Right cardiac atrium (tissue), 5 donors: ENCODE measurements at places on chromosomes 13 and 19.

DNA sequence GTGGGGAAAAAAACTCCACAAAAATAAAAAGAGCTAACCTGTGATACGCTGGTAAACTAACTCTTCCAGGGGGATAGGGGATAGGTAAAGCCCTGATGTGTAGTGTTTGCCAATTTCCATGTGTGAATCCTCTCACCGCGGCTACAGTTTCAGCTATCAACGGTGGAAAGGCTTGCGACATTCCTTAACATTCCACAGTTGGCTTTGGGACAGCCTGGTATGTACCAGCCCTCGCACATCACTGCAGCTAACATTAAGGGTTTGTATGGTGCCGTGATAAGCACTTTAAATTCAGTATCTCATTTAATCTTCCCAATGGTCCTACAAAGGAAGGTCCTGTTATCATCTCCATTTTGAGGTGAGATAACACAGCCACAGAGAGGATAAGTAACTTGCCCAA lies 112.4 kb downstream of the KATNAL1 start:
- no peak for DNase-seq

GRCh38 chr13:39341251-39341650 lies 261.7 kb downstream of the LHFPL6 start:
- no peak for DNase-seq

DNA sequence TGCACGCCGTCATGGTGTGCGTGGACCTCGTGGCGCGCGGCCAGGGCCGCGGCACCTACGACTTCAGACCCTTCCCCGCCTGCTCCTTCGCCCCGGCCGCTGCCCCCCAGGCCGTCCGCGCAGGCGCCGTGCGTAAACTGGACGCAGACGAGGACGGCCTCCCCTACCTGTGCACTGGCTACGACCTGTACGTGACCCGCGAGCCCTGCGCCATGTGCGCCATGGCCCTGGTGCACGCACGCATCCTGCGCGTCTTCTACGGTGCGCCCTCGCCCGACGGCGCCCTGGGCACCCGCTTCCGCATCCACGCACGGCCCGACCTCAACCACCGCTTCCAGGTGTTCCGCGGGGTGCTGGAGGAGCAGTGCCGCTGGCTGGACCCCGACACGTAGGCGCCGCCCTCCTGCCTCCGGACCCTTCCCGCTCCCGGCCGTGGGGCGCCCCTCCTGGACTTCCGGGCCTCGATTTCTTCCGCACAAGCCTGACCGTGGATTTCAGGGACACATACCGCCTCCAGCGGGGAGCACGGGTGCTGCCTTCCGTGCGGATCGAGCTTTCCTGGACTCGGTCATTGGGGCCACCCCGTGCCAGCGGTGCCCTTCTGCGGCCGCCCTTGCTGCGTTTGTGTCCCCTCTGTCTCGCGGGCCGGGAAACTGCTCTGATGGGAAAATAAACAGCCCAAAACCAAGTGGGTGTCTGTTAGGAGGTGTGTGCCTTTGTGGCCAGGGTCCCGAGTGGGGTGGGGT lies 7.7 kb downstream of the ADAT3 start:
- no peak for DNase-seq

- DNase-seq = peak; percentile 71
Measured at GRCh38 chr19:55484593-55485438, at the start of gene NAT14. TSS of gene NAT14 (plus strand) at chr19:55485188. CDS start at chr19:55485709, 521 bp downstream.

- DNase-seq = no peak
Measured at GRCh38 chr13:41250993-41251392, 12.4 kb downstream of the MTRF1 start.

DNA sequence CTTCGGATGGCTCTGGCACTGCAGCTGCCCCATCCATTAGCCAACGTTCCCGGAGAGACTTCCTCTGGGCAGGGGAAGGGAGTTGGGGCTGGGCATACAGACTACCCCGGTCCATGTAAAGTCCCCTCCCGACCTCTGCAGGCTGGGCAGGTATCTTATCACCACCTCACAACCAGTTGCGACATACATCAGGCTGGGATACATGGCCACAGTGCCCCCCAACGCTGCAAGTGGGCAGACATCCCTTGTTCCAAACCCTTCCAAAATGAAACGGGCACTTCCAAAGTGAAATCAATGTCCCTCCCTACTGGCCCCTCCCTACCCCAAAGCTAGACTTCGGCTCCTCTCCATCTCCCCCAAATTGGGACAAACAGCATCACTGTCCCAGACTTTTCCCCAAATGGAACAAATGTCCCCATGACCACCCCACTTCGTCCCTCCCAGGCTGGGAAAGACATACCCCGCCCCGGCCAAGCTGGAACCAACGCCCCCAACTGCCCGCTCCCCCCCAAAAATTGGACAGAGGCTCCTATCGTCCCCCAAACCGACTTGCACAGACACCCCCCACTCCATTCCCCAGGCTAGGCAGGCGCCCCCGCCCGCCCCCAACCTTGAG lies 5.0 kb downstream of the PALM3 start:
- DNase-seq = no peak

DNA sequence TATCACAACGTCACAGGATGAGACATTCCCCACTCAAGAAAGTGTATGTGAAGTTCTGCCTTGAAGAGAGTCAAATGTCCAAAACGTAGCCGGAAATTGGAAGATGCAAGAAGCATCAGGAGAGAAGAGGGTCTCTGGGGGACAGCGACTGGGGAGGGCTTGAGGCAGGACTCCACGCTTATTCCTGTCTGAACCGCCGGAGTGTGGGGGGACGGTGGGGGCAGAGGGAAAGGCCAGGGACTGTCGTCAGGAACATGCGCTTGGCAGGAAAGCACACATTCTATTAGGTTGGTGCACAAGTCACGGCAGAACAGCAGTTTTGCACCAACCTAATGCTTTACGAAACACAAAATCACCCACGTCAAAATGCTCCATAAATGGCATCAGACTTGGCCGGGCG lies 95.3 kb upstream of the TM9SF2 start:
- no peak for DNase-seq

DNA sequence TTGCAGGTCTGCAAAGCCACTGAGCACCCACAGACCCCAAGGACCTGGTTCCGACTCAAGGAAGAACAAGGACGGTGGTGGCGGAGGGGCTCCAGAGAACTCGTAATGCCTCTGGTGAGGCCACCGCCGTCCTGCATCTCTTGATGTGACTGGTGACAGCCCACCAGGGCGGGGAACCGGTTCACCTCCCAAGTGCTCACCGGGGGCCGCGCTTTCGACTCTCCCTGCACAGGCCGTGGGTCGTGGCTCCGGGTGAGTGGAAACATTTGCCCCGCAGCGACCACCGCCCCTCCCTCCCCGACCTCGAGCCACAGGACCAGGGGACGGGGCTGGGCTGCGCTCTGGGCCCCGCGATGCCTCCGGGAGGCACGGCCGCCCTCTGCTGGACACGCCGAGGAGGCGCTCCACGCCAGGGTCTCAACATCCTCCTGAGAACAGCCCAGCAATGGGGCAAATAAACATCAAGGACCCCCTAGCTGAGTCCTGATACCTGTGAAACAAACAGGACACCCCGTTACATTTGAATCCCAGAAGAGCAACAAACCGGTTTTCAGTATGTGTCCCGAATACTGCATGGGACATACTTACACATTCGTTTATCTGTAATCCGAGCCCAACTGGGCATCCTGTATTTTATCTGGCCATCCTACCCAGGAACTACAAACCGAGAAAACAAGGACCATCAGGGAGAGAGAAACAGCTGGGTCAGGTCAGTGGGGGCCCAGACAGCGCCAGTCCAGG lies 3.9 kb upstream of the PLPP2 start:
- no peak for DNase-seq

DNA sequence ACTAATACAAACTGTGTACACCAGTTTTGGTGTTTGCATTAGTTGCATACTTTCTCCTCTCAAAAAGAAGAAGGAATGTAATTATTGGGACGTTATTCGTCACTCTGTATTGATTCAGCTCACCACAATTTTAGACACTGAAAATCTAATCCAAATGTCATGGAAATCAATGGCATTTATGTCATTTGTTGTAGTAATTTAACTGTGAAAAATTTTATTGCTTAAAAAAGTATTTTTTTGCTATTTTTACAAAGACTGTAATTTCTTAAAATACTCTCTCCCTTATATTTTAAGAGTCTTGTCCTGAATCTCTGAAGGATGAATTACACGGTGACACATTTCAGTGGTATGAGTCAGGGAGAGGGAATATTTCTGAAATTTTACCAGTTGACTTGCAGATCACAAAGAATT lies 2117.6 kb downstream of the PCDH9 start:
- no peak for DNase-seq

DNA sequence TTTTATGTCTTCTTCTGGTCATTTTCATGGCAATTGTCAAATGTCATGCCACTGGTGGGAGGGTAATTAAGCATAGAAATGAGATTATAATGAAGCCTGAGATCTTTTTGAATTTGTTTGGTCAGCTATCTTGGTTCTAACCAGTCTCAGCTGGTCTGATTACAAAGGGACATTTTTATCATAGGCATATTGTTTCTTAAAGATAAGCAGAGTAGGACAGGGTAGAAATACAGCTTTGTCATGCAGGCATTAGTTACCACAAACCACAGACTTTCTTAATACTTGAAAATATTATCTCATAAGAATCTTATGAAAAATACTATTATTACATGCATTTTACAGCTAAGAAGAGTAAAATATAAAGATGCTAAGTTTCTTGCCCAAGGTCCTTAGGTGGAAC lies 1761.5 kb downstream of the PCDH9 start:
- no peak for DNase-seq

DNA sequence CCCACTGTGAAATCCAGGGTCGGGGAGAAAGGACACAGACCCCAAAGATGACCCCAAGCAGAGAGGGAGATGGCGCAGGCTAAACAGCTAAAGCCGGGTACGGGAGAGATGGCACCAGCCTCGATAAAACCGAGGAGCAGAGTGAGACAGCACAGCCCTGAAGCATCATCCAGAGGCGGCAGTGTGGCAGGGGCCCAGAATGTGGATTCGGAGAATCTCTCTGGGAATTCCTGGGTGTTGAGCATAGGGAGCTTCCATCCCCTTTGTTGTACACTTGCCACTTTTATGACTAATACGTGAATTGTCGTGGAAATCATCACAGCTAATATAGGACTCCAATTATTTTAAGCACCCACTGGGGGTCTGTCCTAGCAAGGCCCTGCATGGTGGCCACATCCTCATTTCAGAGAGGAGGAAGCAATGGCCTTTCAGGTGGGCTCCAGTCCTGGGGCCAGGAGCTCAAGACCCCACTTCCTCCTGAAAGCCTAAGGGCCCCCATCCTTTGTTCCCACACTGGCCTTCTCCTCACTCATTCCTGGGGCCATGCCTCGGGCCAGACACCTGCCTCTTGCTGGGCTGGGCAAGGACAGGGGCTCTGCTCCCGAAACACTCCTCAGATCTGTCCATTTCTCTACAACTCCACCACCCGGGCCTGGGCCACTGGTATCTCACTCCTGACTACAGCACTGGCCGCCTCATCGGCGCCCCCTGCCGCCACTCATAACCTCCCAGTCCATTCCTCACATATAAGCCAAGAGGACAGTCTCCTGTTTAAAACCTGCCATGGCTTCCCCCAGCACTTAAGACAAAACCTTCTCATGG lies 29.3 kb upstream of the ATP1A3 start:
- no peak for DNase-seq

GRCh38 chr13:27960362-27961226 lies 8.5 kb downstream of the CDX2 start:
- peak; percentile 41 for DNase-seq

DNA sequence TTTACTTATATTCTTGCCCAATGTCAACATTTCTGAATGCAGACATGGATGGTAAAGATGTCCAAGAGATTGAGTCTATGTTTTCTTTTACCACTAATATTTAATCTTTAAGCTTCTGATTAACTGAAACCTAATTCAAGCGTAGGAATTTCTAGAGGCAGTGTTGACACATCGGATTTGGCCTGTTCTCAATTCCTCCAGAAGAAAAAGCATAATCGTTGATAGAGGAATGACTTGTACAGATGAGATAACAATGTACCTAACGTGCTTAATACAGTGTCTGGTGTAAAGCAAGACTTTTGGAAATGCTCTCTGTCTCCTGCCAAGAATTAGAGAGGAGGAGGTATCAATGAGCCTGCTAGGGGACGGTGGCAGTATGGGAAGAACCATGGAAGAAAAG lies 35.2 kb downstream of the SLC15A1 start:
- DNase-seq = no peak

- no peak for DNase-seq
Measured at GRCh38 chr19:8001651-8001994, 3.8 kb downstream of the ELAVL1 start.

DNA sequence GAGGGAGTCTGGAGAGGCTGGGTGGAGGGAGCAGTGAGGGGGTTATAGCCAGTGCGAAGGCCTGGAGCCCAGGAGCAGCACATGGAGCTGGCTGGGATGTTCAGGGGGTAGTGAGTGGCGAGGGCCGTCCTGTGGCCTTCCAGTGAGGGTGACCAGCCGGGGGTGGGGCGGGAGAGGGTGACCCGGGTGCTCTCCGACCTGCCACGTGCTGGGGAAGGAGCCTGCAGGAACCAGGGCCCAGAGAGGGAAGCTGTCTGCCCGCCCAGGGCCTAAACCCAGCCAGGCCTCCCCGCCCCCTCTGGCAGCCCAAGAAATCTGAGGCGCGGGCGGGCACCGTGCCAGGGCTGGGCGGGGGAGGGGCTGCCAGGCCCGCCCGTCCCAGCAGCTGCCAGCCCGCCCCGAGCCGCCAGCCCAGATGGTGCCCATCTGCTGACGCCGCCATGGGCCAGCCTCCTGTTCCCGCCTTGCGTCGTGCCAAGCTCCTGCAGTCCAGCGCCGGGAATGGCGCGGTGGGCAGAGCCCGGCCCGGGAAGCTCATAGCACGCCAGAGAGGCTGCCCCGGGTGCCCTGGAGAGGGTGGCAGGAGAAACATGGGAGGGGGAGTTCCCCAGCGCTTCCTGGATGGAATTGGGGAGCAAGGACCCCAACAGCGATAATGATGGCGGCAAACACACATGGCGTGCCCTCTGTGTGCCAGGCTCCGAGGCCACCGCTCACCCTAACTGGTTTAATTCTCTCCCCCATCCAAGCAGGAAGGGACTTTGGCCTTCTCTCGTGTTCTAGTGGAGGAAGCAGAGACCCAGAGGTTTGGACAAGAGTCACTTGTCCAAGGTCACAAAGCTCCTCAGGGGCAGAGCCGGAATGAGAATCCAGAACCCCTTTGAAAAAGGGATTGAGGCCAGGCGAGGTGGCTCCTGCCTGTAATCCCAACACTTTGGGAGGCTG lies 21.5 kb downstream of the NFIC start:
- DNase-seq = peak; percentile 96

GRCh38 chr19:46546194-46546896 lies 50.7 kb upstream of the PNMA8B start:
- DNase-seq = peak; percentile 42

DNA sequence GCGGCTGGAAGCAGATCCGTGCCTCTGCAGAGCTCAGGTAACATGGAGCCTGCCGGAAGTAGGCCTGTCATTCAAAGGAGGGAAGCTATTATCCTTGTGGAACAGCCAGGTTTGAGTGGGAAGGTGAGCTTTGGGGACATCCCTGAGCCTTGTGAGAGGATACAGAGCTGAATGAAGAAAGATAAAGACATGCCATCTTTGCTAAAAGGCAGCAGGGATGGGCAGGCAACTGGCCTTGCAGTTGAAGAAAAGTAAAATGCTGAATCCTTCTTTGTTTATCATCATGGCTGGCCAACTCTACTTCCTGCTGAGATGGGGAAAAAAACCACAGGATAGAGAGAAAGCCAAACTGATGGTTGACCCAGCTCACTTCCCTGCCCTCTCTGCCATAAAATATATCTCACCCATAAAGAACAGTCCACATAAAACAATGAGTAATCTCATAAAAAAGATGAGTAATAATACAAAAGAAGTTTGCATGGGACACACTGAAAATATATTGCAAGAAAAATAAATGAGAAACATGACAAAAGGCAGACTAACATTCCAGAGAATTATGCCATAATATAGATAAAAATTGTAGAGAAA lies 226.3 kb downstream of the DLEU7 start:
- DNase-seq = no peak
